ENCODE measurements at places on chromosomes 4 and X.

DNA sequence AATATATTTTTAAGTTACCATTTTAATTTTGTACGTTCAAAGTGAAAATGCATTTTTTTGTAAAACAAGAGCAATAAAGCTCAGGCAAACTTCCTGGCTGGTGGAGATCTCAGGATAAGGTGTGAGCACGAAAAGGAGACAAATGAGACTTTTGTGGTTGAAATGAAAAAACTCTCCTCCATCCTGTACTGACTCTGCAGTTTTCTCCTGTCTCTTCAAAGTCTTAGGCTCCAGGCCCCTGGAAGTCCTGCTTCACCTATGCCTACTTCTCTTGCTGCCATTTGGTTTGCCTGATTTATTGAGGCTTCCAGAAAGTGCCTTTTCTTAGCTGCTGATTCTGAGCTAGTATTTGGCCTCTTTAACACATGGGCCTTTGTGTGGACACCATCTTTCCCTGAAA is 77.7 kb downstream of the MAML3 start:
- no peak for DNase-seq

GRCh38 chr4:189525304-189525703 is 415.4 kb upstream of the FRG1 start:
- DNase-seq: no peak

DNA sequence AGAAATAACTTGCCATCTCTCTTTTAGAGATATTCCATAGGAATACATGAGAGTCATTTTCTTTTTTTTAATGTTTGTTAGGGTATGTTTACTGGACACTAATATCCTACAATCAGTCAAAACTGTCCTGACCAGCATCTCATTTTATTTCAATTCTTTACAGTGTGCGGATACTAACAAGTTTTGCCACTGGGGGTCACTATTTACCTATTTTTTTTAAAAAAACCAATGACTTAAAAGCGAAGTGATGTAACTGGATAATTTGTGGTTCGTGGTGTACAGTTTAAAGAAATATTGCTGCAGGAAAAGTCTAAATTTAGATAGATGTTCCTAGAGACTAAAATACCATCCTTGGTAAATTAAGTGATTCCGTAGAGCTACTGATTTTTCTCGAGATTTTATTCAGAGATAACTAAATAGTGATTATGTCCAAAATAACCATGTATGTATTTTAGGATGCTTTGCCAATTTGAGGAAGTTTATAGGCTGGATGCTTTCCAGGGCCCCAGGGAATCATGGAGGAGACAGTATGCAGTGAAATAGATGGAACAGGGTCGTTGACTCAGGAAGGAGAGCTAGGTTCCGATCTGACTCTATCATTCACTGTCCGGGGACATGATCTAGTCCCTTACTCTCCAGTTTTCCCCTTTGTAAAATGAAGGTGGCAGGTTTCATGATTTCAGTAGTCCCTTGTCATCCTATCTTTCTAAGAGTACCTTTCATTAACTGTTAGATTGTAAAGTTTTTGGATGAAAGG is 34.0 kb upstream of the GNPDA2 start:
- DNase-seq: peak; percentile 9

- no peak for DNase-seq
Observed at GRCh38 chrX:20595928-20596575, 329.3 kb upstream of the RPS6KA3 start.

DNA sequence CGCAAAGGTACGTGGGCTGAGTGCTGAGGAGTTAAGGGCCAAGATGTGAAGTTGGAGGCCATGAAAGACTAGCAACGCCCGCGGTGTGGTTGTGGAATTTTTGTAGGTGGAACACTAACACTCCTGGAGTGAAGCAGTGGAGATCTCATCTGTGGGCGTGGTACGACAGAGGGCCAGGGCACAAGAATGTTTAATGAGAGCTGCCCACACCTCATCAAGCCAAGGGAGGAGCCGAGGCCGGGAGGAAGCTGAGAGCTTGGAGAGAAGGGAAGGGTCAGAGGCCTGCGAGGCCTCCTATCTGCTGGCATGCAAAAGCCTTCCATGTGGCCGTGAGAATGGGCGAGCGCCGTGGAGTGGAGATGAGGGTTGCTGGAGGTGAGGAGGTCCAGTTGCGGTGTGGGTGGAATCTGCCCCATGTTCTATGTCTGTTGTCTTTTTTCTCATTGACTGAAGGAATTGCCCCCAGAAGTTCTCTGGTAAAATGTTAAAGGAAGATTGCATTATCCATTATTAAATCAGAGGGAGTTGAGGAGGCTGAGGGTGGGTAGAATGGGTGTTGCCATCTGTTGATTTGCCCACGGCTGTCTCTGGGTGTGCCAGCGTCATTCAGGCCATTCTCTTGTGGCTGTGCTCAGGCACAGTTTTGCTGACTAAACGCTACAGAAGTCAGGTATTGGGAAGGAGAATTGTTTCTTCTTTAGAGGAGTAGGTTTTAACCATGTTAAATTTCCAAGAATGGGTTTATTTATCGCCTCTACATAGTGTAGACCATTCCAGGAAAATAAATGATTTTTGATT is 19.8 kb downstream of the SNX25 start:
- no peak for DNase-seq

- no peak for DNase-seq
Observed at GRCh38 chr4:83293305-83294046, 8.9 kb upstream of the COQ2 start.

- no peak for DNase-seq
Observed at GRCh38 chr4:114727461-114727860, 128.9 kb downstream of the UGT8 start.

DNA sequence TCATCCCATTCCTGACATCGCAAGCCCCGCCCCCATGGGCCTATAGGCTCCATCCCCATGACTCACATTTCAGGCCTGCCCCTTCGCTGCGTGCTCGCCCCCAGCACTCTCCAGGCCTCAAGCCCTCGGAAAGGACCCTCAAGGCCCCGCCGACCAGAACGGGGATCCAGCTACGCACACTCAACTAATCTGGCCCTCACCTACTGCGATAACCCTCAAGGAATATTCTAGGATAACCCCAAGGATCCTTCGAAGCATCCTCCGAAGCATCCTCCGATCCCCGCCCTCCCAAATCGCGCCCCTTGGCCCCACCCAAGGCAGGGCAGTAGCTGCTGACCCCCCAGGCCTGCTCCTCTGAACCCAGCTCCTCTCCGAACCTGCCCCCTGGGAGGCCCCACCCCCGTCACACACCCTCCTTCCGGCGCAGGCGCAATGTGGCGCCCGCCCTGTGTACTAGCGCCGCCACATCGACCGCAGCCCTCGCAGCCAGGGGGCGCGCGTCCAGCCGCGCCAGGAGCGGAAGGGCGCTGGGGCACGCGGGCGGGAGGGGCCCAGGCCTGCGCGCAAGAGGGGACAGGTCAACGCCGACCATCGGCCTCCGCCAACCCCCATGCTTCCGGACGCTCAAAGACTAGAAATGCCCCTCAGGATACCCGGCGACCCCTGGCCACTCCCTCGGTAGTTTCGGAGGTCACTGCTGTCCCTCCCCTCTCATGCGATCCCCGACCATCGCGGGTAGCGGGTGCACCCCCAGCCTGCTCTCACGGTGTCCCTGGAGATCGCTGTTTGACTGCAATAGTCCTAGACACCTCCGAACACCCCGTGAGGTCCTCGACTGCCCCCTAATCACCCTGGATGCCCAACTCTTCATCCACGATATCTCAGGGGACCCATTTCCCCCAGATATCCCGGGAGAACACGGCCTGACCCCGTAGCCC is 6.4 kb upstream of the MAGIX start:
- DNase-seq: peak; percentile 92

DNA sequence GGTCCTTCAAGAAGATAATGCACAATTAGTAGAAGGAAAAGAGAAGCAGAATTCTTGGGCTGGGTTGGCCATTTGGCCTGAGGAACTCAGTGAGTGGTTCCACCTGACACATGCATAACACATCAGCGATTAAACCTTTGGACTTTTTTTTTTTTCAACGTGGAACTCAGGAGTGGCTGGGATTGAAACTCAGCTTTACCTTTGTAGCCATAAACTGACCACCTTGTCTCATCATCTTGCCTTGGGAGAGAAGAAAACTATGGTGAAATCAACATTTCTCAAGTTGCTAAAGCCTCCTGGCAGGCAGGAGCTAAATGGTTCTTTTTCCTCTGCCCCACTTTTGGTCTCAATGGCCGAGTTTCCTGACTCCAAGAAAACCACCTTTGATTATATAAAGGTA is 16.3 kb downstream of the PTTG2 start:
- DNase-seq: no peak

DNA sequence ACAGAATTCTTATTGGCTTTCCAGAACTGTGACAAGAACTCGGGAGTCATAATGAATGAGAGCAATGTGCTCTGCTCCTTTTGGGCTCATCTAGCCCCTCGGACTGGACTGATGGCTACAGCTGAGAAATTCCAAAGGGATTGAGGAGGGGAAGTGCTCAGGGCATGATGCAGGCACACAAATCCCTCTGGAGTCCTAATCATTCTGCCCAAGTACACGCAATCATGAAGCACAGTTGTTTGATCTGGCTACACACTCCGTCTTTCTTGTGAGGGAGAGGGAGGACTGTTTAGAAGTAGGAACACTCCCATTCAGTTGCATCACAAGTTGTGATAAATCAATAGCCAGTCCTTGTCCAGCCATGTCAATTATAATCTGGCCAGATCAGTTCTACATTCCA is 237.5 kb downstream of the COL25A1 start:
- no peak for DNase-seq

DNA sequence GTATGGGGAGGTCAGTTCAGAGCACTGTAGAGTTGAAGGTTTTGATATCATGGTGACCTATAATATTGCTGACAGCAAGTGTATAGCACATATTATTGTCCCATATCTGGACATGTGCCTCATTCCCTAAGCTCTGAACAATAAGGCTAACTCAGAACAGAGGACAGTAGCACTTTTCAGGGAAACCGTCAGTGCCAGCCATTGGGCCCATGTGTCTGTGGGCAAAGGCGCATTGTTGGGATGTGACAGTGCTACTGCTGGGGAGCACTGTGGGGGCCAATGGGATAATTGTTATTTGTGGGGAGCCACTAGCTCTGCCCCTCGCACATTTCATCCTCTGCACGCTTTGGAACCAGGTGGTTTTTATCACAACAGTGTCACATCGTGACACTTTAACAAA is 136.2 kb downstream of the ELOVL6 start:
- no peak for DNase-seq

GRCh38 chrX:16517039-16517605 is 132.8 kb upstream of the S100G start:
- DNase-seq: no peak

DNA sequence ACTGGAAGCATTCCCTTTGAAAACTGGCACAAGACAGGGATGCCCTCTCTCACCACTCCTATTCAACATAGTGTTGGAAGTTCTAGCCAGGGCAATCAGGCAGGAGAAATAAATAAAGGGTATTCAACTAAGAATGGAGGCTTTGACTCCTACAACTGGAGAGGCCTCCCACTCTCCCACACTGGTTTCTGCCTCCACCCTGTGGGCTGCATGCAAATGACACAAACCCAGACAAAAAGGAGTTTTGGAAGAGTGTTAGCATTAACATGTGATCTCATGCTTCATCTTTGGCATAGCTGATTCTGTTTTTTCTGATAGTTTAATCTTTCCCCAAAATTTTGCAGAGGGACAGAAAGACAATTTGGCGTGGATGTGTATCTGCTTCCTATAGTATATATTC is 80.8 kb upstream of the IQCM start:
- DNase-seq: no peak

- no peak for DNase-seq
Observed at GRCh38 chr4:114998316-114998715, 115.1 kb downstream of the NDST4 start.

DNA sequence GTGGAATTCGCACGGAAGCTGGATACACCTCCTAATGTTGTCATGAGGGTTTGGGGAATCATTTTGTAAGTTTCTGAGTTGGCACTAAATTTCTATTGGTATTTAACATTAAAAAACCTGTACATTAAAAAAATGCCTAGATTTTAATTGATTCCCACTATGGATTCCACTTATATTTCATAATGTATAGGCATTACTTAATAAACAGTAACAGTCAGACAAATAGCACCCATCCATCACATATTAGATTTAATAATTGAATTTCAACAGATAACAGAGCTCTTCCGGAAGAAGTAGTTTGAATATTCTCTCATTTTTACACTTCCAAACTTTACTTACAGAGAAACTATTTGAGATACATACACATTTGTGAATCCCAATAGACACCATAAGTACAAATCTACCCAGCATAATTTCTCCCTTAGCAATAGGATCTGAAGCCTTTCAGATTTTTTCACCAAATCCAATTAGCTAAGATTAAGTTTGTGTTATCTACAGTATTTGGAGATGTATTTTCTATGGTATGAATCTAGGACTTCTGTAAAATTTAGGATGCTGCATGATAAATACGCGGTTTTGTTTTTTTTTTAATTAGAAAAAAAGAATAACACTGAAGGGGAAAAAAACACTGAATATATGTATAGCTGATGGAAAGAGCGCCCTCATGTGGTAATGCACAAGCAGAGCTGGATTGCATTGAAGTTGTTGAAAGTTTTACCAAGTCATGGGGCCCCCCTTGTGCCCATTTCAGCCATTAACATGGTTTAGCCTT is 12.2 kb upstream of the ODAM start:
- peak; percentile 15 for DNase-seq

DNA sequence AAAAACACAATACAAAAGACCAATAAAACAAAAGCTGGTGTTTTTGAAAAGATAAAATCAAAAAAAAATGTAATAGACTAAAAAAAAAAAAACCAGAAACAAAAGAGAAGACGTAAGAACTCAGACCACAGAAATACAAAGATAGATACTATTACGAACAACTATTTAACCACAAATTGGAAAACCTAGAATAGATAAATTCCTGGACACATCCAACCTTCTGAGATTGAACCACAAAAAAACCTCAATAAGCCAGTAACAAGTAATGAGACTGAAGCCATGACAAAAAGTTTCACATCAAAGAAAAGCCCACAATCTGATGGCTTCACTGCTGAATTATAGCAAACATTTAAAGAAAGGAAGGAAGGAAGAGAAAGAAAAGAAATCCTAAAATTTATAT is 16.2 kb downstream of the RCHY1 start:
- no peak for DNase-seq

- DNase-seq: no peak
Observed at GRCh38 chr4:138677748-138678147, 337.8 kb upstream of the NOCT start.

DNA sequence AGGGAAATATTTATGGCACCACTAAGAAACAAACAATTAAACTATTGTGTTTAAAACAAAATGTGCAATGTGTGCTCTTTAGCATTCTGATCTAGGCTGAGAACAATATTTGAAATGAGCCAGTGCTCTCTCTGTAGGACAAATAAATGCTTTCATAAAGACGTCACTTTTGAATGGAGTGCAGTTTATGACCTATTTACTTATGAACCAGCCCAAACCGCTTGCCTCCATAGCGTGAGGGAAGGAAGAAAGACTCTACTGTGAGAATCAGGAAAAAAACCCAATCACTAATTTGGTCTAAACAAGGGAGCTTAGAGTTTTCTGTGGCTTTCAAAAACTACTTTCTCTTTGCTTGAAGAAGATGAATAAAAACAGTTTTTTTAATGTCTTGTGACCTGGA is 39.4 kb downstream of the SAT1 start:
- DNase-seq: no peak

- no peak for DNase-seq
Observed at GRCh38 chrX:11351375-11352295, 58.4 kb downstream of the AMELX start.
